ENCODE measurements at places on chromosomes 3 and 15.

GRCh38 chr3:177150970-177151627 is 46.2 kb downstream of the TBL1XR1 start:
- no peak for DNase-seq

GRCh38 chr3:113533534-113533892 is 1.2 kb downstream of the SIDT1 start:
- DNase-seq = no peak

DNA sequence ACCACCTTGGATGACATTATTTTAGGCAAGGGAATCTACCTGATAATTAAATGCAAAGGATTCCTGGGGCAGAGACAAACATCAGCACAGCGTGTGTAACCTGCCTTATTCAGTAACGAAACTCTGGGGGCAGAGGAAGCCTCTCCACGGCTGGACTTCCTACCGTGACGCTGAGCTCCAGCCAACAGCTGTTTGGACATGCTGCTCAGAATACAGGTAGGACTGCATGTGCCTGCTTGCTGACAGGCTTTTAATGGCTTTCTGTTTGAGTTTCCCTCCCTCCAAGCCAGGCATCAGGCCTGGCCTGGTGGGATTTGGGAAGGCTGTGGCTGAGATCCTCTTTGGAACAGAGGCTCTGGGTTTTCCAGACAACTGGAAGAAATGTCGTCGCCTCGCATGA is 150.6 kb downstream of the ADAMTS17 start:
- DNase-seq = no peak

GRCh38 chr3:84959470-84960271 is 882 bp downstream of the CADM2 start:
- no peak for DNase-seq

DNA sequence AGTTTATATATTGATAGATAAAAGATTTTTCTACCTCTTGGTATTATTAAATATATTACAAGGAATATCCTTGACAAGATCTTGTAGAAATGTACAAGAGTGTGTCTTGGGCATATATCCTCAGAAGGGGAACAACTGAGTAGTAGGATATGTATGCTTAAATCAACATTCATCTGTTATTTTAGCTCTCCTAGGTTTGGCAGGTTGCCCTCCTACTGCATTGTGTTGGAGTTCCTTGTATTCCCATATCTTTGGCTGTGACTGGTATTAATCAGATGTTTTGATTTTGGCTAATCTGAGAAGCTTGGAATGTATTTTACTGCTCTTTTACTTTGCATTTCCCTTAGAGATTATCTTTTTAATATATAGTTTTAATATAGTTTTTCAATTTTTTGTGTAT is 4.6 kb downstream of the MYRIP start:
- no peak for DNase-seq

DNA sequence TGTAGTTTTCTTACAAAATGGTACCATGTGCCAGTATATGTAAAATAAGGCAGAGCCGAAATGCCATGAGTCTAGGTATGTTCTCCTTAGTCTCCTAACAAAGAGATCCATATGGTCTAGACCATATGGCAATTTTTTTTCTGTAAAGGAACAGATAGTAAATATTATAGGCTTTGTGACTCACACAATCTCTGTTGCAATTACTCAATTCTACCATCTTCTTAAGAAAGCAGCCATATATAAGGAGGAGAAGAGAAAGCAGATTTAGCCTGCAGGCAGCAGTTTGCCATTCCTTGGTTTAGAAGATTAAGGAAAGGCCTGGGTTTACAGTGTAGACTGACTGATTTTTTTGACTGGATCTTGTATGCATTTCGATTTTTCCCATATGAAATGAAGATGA is 16.3 kb upstream of the BBX start:
- no peak for DNase-seq

DNA sequence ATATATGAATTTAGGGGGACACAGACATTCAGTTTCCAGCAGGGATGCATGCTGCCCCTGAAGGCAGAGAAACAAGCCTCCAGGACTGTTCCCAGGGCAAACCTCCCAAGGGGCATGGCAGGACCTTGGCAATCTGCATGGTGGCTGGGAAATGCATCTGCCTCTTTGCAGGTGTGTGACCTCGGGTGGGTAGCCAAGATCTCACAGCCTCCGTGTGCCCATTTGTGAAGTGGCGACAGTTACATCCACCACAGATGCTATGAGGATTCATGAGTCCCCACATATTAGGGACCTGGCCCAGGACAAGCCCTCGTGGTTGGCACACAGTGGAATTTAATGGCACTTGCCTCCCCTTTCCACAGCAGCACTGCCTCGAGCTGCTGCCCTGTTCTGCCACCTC is 29.9 kb downstream of the SLC28A1 start:
- no peak for DNase-seq

DNA sequence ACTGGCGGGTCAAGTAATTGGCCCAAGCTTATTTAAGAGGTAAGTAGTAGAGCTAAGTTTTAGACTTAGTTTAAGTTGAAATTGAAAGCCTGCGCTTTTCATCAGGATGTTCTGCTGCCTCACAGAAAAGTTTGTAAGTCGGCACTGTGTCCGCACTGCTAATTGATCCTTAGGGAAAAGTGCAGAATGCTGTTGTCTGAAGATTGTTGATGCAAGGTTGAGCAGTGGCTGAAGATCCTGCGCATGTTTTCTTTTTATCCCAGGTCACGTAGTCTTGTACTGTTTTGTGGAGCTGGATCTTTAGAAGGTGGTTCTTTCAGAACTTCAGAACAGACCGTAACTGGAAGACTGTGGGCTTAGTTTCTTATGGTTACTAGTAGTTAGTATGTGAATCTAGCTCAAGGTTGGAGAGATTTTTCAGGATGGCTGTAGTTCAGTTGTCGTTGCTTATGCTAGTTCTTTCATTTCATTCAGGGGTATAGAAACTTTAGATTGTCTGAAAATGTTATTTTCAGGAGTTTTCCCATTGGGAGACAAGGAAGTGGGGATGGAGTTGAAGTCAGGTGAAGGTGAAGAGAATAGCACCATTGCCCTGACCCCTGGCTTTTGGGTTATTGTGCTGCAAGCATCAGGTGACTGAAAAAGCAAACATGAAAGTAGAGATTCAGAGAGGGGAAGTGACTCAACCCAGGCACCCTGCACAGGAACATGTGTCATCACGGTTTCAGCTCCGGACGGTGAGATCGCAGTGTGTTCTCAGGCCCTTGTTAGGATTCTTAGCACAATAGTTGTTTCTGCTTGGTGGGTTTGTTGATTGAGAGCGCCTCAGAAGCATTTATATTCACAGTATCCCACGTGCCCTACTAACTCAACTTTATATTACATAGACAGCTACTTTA is 32.8 kb downstream of the AKAP13 start:
- DNase-seq = peak; percentile 62

DNA sequence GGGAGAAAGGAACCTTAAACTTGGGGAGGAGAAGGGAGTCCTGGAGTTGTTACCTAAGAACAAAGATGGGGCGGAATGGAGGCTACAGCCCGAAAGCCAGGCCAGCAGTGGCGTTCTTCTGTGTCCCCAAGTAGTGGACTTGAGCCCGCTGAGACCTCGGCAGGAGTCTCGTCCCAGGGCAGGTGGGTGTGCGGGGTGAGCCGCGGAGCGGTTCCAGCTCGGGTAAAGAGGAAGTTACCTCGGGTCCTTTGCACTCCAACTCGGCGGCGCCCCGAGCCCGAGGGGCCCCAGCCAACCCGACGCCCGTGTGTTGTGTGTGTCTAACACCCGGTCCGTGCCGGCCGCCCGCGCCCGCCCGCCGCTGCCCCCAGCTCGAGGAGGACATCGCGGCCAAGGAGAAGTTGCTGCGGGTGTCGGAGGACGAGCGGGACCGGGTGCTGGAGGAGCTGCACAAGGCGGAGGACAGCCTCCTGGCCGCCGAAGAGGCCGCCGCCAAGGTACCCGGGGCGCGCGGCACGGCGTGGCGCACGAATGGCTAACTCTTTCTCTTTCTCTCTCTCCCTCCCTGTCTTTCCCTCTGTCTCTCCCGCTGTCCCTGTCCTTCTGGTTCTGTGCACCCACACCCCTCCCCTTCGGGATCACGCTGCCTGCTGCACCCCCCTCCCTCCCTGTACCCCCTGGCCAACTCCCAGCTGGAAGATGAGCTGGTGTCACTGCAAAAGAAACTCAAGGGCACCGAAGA is 959 bp downstream of the TPM1 start:
- no peak for DNase-seq

GRCh38 chr15:51699373-51699772 is 18.1 kb downstream of the SCG3 start:
- DNase-seq = no peak

GRCh38 chr3:104554425-104554824 is 812.3 kb upstream of the ALCAM start:
- DNase-seq = no peak

DNA sequence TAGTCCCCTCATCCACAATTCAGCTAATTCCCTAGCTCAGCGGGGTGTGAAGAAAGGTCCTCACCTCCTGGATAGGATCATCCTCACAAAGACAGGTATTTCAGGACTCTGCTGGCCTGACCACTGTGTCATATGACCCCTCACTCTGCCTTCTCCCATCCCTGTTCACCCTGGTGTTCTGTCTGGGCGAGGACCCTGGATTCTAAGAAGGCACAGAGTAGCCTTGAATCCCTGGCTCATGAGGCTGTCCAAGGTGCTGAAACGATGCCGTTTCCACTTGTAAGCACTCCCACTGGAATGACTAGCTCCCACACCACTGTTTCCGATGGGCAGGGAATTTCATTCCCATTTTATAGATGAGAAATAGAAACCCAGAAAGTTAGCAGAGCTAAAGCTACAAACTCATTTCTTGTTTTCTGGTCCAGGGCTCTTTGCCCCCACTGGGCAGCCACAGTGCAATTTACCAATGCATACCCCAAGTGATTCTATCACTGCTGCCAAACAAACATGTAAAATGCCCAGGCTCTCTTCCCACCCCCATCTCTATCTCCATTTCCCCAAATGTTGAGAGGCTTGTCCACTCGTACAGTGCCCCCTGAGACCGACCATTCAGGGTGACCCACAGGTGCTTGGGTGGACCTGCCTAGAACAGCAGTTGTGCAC is 83.2 kb downstream of the RAB11A start:
- no peak for DNase-seq

DNA sequence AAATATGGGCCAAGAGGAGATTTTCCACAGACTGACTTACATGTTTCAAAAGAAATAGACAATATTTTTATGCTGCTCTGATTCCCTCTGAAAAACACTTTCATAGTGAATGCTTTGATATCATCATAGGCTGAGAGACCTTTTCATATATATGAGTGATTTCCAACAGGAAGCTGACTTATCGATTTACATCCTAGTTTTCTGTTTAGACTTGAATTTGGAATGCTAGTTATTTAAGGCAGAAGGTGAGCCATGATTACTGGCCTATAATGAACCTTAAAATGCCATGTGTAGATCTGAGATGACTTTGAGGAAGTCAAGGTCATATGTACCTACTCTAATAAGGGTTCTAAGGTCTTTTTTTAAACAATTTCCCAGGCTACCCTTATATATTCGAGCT is 1126.1 kb downstream of the ROBO1 start:
- no peak for DNase-seq

- no peak for DNase-seq
Measured at GRCh38 chr3:134857776-134858362, 62.8 kb downstream of the EPHB1 start.

GRCh38 chr3:46857485-46858341 is 5.5 kb downstream of the MYL3 start:
- no peak for DNase-seq

- DNase-seq = no peak
Measured at GRCh38 chr15:48647962-48648361, 2.5 kb upstream of the FBN1 start.

GRCh38 chr3:187641320-187642016 is 28.7 kb downstream of the SST start:
- no peak for DNase-seq

GRCh38 chr3:99118381-99118780 is 216.9 kb upstream of the DCBLD2 start:
- DNase-seq = no peak

GRCh38 chr3:16249336-16249735 is 15.4 kb downstream of the DPH3 start:
- no peak for DNase-seq

GRCh38 chr3:159817571-159817970 is 171.1 kb upstream of the IL12A start:
- no peak for DNase-seq

GRCh38 chr3:12508291-12508700 is 24.0 kb downstream of the TSEN2 start:
- DNase-seq = no peak

DNA sequence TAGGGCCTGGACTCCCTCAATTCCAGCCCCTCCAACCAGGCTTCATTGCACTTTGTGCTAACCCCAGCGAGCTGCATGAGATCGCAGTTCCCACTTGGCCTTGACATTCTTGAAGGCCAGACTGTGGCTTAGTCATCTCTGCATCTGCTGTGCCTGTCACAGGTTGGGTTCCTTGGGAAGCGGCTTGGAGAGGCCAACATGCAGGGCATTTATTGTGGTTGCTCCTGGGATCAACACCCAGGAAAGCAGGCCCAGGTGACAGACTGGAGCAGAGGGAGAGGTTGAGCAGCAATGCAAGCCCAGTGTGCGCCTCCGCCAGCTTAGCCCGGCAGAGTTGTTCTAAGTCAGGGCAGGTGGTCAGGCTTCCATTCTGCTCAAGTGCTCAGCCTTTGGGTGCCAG is 10.5 kb downstream of the ABCF3 start:
- no peak for DNase-seq

GRCh38 chr15:85932391-85932790 is 137.7 kb upstream of the KLHL25 start:
- no peak for DNase-seq

DNA sequence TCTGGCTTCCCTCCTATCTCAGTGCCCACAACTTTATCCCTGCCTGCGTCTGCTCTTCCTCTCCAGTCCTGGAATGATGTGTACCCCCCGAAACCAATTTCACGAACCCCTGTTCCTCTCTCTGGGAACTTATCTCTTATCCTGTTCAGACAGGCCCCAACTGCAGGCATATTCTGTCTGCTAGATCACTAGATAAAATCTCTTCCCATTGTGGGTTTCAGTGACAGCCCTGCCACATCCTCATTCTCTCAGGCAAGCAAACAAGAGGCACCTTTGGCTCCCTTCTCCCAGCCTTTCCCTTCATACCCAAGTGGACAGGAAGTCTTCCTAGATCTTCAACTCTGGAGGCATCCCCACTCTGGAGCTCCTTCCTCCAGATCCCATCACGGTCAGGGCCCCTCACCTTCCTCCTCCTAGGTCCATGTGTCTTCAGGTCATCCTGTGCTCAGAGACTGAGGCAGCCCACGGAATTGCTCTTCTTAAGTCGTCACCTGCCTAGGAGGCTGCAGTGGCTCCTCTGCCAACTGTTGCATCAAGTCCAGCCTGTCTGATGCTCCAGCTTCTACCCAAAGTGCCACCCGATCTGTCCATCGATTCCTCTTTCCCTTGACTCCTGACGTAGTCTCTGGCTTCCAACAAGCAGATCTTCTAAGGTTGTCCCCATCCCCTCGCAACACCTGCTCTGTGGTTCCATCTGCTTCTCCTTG is 190.8 kb downstream of the SLCO3A1 start:
- no peak for DNase-seq

- no peak for DNase-seq
Measured at GRCh38 chr15:57425842-57426241, 49.5 kb downstream of the CGNL1 start.

Data from stimulated activated CD4-positive, alpha-beta T cell treated with anti-CD3 and anti-CD28 coated beads, Interleukin-12 subunit alpha, Interleukin-12 subunit beta, amount 100 ng/mL, for 4 hours (primary cell).